ENCODE measurements at places on chromosomes 1 and 21.

DNA sequence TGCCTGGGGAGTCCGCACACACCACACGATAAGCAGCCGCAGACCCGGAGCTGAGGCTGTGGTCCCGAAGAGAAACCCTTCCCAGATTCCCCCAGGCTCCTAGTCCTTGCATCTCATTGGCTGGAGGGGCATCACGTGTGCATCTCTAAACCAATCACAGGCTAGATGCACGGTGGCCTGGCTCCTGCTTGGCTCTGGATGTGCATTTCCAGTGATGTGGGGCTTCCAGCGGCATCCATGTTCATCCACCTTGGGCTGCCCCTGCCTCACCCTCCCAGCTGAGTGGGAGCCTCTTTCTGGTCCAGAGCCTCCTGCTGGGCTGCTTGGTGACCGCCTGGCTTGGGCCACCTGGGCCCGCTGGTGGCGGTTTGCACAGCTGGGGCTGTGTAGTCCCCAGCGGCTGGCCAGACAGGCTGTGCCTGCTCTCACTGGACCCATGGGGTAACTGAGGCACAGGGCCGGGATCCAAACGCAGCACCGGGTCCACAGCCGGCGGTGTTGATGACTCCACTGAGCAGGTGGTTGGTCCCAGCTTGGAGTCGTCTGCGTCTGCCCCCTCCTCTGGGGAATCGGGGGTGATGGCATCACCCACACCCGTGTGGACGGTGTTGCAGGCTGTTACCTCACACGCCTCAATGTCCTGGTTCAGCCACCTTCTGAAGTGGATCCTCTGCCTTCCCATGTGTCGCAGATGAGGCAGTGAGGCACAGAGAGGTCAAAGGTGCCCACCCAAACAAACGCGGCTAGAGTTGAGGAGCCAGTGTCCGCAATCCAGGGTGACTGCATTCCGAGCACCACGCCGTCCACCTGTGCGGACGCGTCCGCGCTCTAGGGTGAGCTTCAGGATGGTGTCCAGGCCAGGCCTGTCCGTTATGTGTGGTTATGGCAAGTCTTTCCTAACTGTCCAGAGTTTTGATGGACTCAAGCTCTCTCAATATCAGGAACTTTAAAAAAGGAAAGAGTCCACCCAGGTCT, 41.3 kb downstream of the COL6A1 start:
- no peak for DNase-seq

DNA sequence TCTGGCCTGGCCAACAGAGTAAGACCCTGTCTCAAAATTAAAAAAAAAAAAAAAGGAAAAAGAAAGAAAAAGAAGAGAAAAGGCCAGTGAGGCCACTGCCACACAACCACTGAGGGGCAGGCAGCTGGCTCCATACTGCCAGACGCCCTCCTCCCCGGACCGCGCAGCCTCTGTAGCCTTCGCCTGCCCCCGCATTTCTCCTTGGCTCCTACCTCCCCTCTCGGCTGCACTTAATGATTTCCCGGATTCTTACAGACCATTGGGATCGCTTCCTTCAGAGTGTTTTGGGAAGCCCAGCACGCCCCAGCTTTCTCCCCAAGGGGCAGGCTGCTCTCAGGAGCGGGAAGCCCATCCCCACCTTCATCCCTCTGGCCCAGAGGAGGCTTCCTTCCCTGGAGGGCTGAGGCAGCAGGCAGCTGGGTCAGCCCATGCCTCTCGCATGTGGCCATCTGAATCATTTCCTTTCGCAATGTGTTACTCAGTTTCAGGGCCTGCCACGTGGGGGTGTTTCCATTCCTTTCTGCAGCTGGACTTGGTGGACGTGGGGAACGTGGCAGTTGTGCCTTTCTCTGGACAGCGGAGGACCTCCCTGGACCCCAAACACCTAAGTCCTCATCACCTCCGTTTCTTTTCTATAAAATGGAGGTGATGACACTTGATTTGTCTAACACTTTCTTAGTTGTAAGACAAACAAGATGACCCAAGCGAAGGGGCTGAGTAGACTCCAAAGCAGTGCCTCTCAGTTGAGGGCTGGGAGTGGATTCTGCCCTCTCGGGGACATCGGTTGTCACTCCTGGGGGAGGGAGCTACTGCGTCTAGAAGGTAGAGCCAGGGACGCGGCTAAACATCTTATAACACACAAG, 2.3 kb downstream of the SLC2A5 start:
- no peak for DNase-seq

- no peak for DNase-seq
Observed at GRCh38 chr1:184504040-184504954, 117.5 kb downstream of the C1orf21 start.

- DNase-seq = no peak
Observed at GRCh38 chr21:43919283-43919682, 54.3 kb downstream of the AGPAT3 start.

DNA sequence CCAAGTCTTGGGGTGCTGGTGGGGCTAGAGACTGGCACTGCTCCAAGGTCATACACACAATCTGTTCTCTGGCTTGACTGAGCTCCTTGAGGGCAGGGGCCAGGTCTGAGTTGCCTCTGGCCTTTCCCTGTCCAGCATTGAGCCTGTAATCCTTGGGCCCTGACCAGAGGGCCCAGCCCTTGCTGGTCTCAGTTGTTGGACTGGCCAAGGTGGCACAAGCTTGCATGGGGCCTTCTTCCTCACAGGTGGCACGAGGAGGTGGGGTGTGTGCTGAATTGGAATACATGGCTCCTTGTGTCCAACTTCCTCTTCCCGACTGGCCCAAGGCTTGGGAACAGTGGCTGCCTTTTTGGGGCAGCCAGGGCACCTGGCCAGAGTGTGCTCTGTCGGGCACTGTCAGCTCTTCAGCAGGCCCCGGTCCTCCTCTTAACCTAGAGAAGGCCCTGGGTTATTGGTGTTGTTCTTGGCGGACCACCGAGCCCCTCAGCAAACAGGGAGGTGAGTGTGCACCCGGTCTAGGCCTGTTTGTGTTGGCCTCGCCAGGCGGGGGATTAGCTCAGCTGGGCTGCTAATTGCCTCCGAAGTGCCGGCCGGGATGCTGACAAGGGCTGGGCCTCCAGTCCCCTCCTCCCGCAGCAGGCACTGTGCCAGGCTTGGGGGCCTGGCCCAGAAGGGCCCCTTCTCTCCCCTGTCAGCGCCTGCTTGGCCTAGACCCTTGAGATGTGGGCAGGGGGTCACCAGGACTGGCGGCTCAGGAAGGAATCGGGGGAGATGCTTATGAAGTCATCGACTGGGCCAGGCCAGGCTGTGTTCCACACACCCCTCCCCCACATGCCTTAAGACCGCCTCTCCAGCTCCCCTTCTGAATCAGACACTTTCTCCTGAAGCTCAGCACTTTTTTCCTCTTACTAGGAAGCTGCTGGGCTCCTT, 28.5 kb downstream of the WNT4 start:
- DNase-seq = no peak

- DNase-seq = no peak
Observed at GRCh38 chr21:25115021-25115420, 492.3 kb downstream of the MRPL39 start.

DNA sequence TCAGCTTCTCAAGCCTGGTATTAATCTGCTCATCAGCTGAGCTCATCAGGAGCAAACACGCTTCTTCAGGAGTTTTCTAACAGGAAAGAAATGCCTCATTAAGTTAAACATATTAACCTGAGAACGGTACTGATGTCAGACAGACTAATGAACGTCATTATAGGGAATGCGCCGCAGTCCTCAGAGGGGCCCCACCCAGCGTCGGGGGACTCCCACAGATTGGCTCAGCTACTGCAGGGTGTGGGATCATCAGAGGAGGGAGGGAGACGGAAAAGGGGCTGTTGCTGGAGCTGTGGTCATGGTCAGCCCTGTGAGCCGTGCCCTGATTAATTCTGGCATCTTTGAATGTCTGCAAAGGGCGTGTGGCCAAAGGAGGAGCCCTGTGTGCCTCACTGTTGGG, 348.5 kb downstream of the PTPRU start:
- DNase-seq = no peak

DNA sequence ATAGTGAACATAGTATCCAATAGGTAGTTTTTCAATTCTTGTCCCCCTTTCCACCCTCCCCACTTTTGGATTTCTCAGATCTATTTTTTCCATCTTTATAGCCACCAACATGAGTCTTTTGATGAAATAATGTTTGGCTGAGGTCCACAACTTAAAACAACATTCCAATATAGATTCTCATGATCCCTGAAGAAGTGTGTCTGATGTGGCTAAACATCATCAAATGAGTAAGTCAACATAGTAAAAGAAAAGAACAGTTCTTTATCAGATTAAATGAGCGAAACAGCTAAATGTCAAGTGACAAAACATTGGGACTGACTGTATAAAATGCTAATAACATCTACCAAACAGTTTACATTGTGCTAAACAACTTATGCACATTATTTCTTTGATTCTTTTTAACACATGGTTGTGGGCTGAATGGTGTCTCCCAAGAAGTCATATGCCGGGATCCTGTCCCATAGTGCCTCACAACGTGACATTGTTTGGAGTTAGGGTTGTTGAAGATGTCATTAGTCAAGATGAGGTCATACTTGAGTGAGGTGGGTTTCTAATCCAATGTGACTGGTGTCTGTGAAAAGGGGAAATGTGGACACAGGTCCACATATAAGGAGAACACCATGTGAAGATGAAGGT, 453.6 kb downstream of the LTN1 start:
- DNase-seq = no peak

DNA sequence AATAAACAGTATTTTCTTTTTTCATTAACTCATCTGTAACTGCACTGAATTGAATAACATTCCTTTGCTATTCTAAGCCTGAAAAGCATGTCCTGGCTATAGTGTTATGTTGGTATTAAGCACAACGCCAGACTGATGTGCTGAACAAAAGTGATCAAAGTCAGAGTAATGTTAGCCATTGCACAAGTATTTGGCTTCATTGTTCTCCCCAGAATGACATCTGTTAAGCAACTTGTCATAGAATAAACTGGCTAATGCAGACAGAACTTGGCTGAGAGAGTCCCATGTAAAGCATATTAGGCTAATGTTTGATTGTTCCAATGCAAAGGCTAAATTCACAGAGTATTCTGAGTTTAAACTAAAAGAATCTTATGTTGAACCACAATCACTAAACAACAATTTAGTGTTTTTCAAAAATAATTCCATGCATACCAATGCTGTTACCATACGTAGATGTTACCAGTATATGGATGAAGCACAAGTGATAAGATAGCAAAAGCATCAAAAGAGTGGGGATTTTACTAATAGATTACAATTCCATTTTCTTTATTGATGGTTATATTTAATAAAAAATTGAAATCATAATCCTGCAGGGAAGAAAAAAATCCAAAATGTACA, 235.3 kb upstream of the DMRTA2 start:
- no peak for DNase-seq
